ENCODE measurements at places on chromosomes 16 and 17.

DNA sequence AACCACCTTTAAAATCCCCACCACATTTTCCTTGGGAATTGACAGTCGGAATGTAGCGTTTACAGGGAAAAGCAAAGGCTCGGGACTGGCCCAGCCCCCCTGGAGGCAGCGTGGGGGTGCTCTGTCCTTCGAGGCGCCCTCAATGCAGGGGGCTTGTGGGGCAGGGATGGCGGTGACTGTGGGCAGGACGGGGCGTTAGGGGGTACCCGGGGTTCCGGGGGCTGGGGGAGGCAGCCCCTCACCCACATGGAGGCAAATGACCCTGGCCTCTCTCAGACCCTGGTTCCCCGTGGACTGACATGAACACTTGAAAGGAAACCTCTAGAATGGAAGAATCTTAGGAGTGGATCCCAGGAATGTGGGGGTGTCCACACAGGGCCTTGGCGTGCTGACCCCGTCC lies 78.4 kb upstream of the GNG13 start:
- H3K4me1 ChIP-seq: no peaks in the 10 kb centered on the region
- no peak overlapping the region for H3K27ac ChIP-seq
- H3K36me3 ChIP-seq: no peaks in the 10 kb centered on the region
- no peak overlapping the region for H3K4me3 ChIP-seq
- DNase-seq: peak; percentile 37

GRCh38 chr17:40097931-40098845 lies 2.2 kb downstream of the NR1D1 start:
- no peaks in the 10 kb centered on the region for H3K27me3 ChIP-seq
- peak overlapping the region; percentile 99 for H3K27ac ChIP-seq
- peak overlapping the region; percentile 98 for H3K4me3 ChIP-seq
- peaks cover 4% of the 10 kb centered on the region for H3K36me3 ChIP-seq
- H3K4me1 ChIP-seq: peaks cover 72% of the 10 kb centered on the region

- H3K4me3 ChIP-seq: no peak overlapping the region
- DNase-seq: no peak
- H3K4me1 ChIP-seq: no peaks in the 10 kb centered on the region
- peaks cover 5% of the 10 kb centered on the region for H3K27me3 ChIP-seq
Observed at GRCh38 chr16:85888405-85889331, 10.3 kb upstream of the IRF8 start.

GRCh38 chr17:74871356-74872076 lies 1.3 kb downstream of the FDXR start:
- H3K4me1 ChIP-seq: peaks cover 7% of the 10 kb centered on the region
- no peaks in the 10 kb centered on the region for H3K27me3 ChIP-seq
- no peaks in the 10 kb centered on the region for H3K36me3 ChIP-seq

DNA sequence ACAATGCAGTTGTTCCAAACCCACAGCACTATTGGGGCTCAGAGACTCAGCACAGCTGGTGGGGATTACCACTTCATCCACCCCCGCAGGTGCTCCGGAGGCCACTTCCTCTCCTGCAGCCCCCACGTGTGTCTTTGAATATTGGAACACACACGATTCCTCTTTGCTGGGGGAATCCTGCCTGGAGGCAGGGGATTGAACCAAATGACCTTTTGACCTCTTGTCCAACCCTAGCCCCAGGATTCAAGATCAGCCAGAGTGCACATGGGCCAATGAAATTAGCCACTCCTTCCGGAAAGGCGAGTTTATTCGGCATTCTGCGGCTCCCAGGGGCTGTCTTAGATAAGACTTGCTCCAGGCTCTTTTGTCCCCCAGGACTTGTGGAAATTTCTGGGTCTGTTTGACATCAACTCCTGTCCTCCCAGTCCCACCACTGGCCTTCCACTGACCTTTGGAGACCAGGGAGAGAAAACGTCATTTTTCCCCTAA lies 350.2 kb downstream of the FOXL1 start:
- H3K36me3 ChIP-seq: no peaks in the 10 kb centered on the region
- H3K4me3 ChIP-seq: no peak overlapping the region
- no peak for DNase-seq
- H3K27me3 ChIP-seq: peaks cover 16% of the 10 kb centered on the region
- H3K27ac ChIP-seq: no peak overlapping the region

DNA sequence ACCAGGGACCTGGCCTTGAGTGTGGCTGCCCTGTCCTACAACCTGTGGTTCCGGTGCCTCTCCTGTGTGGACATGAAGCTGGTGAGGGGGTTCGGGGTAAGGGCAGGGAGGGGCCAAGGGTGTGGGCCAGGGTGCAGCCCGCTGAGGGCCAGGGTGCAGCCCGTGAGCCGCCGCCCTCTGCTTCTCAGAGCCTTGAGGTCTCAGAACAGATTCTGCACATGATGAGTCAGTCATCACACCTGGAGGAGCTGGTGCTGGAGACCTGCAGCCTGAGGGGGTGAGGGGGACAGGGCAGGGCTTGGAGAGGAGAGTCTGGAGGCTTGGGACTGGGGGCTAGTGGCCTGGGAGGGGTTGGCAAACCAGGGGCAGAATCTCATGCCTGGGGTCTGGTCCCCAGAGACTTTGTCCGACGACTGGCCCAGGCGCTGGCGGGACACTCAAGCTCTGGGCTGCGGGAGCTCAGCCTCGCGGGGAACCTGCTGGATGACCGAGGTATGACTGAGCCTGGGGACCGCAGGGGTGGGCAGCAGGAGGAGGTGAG lies 2.2 kb downstream of the CARMIL2 start:
- no peaks in the 10 kb centered on the region for H3K36me3 ChIP-seq
- DNase-seq: peak; percentile 26
- H3K4me1 ChIP-seq: peaks cover 6% of the 10 kb centered on the region
- H3K27me3 ChIP-seq: peaks cover 25% of the 10 kb centered on the region
- no peak overlapping the region for H3K27ac ChIP-seq
- no peak overlapping the region for H3K4me3 ChIP-seq

- H3K36me3 ChIP-seq: no peaks in the 10 kb centered on the region
- peaks cover 9% of the 10 kb centered on the region for H3K4me1 ChIP-seq
- no peak overlapping the region for H3K27ac ChIP-seq
- peak overlapping the region; percentile 65 for H3K4me3 ChIP-seq
Observed at GRCh38 chr17:45248132-45248957, 13.5 kb downstream of the SPATA32 start.

Data from psoas muscle (tissue), 8 donors.